SHP77 (cell line): ENCODE measurements at places on chromosomes 3 and 15.

DNA sequence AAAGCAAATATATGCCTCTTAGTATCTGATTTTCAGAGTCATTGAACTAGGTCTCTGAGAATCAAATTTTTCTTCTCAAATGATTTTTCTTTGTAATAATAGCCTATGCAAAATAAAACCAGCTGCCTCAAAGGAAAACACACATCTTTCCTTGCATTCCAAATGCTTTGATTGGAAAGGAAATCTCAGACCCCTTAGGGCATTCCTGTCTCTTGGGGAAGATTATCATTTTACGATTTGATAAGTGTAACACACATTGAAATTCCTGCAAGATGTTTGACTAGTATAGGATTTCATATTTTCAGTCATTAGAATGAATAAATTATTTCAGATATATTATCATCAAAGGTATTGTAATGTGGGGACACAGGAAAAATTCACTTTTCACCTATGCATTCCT is 244.8 kb downstream of the EPHA6 start:
- no peak for DNase-seq

- DNase-seq = peak; percentile 49
Observed at GRCh38 chr3:185175370-185175987, 22.6 kb upstream of the C3orf70 start.

DNA sequence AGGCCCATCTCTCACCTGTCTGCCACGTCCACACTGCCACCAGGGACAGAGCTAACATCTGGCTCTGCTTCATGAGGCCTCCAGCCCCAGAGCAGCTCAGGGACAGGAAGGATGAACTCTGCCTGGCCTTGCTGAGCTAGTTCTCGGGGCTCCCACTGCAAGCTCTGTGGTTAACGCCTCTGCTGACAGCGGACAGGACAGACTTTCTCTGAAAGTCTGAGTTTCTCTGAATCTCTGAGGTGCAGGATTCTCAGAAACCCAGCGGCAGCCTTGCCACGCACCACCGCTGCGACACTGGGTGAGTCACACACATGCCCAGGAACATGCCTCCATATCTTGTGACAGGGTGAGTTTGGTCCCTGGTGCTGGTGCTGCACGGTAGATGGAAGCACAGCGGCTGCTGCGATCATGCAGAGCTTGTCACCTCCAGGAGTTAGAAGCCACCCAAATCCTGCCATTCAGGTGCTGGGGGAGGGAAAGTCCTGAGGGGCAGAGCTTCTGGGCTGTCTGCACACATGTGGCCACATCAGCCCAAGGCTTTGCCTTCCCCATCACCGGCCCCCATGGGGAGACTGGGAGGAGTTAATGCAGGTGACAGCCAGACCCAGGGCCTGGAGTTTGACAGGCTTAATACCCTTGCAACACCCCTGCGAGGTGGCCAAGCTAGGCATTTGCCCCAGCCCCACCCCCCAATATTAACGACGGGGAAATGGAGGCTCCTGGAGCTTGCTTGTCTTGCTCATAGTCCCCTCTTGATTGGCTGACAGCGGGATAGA is 267.0 kb downstream of the PLCL2 start:
- DNase-seq = no peak

DNA sequence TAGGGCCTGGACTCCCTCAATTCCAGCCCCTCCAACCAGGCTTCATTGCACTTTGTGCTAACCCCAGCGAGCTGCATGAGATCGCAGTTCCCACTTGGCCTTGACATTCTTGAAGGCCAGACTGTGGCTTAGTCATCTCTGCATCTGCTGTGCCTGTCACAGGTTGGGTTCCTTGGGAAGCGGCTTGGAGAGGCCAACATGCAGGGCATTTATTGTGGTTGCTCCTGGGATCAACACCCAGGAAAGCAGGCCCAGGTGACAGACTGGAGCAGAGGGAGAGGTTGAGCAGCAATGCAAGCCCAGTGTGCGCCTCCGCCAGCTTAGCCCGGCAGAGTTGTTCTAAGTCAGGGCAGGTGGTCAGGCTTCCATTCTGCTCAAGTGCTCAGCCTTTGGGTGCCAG is 10.5 kb downstream of the ABCF3 start:
- peak; percentile 72 for DNase-seq

DNA sequence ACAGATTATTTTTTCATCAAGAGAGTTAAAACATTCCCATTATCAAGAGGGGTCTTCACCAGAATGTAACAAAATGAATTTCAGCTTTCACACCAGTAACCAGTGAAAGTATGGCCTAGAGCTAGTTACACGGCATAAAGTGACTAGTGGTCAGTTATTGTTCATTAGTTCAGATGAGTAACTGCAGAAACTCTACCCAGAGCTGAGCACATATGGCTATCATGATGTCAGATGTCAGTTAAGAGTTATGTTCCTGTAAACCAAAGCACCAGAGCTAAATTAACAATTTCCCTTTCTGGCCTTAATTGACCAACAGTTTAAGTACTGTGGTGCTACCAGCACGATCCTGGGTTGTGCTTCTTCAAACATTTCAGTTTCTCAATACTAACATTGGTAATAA is 6.6 kb upstream of the MRPS25 start:
- DNase-seq = no peak
